ENCODE measurements at places on chromosomes 7 and 10. TPM values are rescaled to one million over a fixed set of nuclear protein-coding genes. Genes with fewer than 3 reads are reported as not detected.

PON3 gene
- total RNA-seq = 1.0 TPM

SPDYE5 gene
- total RNA-seq = not detected

ACHE gene
- total RNA-seq = 1.4 TPM

AGAP9 gene
- 1.8 TPM for total RNA-seq

SLC26A4 gene
- total RNA-seq = 0.38 TPM

ZNF488 gene
- not detected for total RNA-seq

SPOCK2 gene
- 8.0 TPM for total RNA-seq

CRHR2 gene
- 0.28 TPM for total RNA-seq

FHIP2A gene
- 32.1 TPM for total RNA-seq

NMT2 gene
- 13.2 TPM for total RNA-seq

HOXA7 gene
- total RNA-seq = not detected

PON1 gene
- total RNA-seq = not detected

CFAP46 gene
- total RNA-seq = 0.95 TPM

SGMS1 gene
- total RNA-seq = 15.9 TPM

PIK3CG gene
- total RNA-seq = 1.5 TPM

TYW1B gene
- total RNA-seq = 2.8 TPM

VSTM4 gene
- total RNA-seq = 15.8 TPM

TMEM140 gene
- total RNA-seq = 18.8 TPM

VTI1A gene
- 17.2 TPM for total RNA-seq

CHST15 gene
- total RNA-seq = 3.4 TPM

DNAJB9 gene
- 42.1 TPM for total RNA-seq

CTAGE4 gene
- 0.25 TPM for total RNA-seq

ITPRID1 gene
- not detected for total RNA-seq

CTAGE6 gene
- total RNA-seq = not detected

ASNS gene
- 17.8 TPM for total RNA-seq

LRRC17 gene
- total RNA-seq = 5.0 TPM

MCM10 gene
- total RNA-seq = not detected

ZP3 gene
- not detected for total RNA-seq

OPALIN gene
- 0.16 TPM for total RNA-seq

SSC4D gene
- total RNA-seq = 0.56 TPM

SLC29A3 gene
- 6.2 TPM for total RNA-seq

SFTPA2 gene
- total RNA-seq = not detected

PRPS1L1 gene
- total RNA-seq = not detected

All from heart left ventricle (tissue), 16 donors.